ENCODE measurements at places on chromosomes 6 and 20.

- DNase-seq = no peak
These were observed 156.9 kb downstream of the INSM1 start for GRCh38 chr20:20524756-20525155.

- DNase-seq = no peak
These were observed 5.2 kb downstream of the SRSF6 start for GRCh38 chr20:43462660-43463526.

GRCh38 chr6:32816746-32817204 lies at the start of gene HLA-DOB:
Gene HLA-DOB, minus strand, starts transcription at chr6:32817002. Its CDS starts 51 bp downstream, at chr6:32816951.
- DNase-seq = no peak

DNA sequence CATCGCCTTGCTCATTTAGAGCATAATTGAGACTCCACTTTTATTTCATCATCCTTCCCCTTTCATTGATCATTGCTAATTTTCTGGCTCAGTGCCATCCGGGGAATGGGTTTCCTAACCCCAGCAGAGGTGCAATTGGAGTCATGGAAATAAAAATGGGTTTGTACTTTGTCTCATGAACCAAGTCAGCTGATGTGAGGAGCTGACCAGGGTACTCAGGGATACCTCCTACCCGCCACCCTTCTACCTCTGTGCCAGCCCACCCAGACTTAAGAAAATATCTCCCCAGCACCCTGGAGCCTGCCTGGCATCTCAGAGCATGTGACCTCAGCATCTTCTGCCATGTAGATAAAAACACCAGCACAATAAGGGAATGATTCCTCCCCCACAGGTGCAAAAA lies 59.1 kb upstream of the MAFB start:
- DNase-seq = no peak

- no peak for DNase-seq
These were observed 50.2 kb upstream of the IFNGR1 start for GRCh38 chr6:137269347-137269746.

All from adrenal gland (tissue), 19 donors.